ENCODE measurements at places on chromosomes 16 and 17. TPM values are rescaled to one million over a fixed set of nuclear protein-coding genes. Genes with fewer than 3 reads are reported as not detected.

DNA sequence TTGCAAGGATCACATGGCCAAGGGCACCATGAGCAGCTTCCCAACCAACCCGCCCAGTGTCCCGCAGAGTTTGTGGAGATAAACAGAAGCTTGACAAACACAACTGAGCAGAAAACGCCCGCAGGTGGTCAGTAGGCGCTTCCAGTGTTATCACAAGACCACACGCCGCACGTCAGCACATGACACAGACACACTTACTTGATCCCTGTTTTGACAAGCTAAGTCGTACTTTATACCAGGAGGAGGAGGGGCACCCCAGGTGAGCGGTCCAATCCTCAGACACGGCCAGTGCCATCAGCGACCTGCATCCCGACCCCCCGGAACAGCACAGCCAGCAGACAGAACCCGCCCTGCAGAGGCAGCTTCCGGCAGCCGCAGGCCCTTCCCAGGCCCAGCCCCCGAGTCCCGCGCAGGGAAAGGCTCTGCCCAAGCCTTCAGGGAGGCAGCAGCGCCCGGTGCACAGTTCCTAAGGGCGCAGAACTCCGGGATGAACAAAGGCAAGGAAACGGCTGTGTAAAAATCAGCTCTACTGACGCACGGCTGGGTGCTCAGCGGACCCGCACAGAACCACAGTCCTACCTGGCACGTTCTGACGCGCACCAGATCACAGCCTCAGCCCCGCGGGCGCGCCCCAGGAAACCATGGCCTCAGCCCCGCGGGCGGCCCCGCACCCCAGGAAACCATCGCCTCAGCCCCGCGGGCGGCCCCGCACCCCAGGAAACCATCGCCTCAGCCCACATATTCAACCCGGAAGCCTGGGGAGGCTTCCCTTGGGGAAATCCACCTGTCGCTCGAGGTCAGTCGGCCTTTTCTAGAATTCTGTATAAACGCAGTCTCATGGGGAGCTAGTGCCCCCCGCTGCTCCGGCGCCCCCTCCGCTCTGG lies 27.8 kb downstream of the AXIN1 start:
- DNase-seq, result no peak

DNA sequence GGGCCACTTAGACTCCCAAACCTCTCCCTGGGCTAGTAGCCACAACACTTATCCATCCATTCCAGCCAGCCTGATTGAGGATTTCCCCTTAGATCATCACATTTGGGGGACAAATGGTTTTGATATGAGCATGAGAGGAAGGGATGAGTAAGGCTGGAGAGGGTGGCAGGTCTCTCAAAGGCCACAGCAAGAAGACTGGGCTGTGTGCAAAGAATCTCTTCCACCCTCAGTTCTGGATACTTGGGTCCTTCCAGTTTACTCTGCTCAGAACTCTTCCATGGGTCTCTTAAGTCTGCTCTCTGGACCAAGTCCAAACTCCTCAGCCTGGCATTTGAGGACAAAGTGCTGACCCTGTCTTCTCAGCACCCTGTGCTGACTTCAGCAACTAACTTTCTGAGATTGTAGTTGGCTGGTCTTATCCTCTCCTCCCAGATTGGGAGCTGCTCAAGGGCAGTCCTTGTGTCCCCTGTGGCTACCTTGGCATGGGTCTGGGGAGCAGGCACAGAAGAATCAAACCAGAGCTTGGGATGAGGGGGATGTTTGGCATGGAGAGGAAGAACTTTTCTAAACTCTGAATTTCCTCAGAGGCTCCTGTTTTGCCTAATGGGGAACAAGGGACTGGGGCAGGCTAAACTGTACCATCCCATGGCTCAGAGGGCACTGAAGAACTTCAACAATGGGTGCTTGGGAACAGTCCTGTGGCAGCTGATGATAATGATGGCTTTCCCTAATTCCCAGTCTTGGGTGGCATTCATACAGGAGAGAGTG lies 3.1 kb upstream of the NFATC3 start:
- no peak for DNase-seq

DNA sequence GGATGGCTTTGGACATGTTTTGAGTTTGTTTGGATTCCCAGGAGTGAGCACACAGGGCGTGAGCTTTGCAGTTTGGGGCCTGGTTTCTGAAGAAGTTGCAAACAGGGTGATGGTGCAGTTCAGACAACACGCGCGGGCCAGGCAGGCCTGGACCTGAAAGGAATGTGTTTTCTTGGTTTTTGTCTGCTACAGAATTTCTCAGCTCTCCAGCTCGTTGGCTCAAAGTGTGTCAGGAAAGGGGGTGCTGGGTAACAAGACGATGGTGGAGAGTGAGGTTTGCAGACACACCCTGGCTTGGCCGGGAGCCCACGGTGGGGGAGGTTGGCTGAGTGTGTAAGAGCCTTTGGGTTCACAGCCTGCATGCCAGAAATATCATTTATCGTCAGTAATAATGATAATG lies 82.3 kb downstream of the CMIP start:
- peak; percentile 79 for DNase-seq

Gene CCL17
- total RNA-seq, result not detected

Gene CSH2
- total RNA-seq, result 4.3 TPM

Gene ZNF423
- total RNA-seq, result 12.4 TPM

Gene TLCD2
- 6.0 TPM for total RNA-seq

Gene CMTM2
- not detected for total RNA-seq

Gene LITAFD
- not detected for total RNA-seq
